Kidney (tissue), 22 donors: ENCODE measurements at places on chromosomes 16 and 17. TPM values are rescaled to one million over a fixed set of nuclear protein-coding genes. Genes with fewer than 3 reads are reported as not detected.

The DRG2 gene
- polyA plus RNA-seq: 49.3 TPM

DNA sequence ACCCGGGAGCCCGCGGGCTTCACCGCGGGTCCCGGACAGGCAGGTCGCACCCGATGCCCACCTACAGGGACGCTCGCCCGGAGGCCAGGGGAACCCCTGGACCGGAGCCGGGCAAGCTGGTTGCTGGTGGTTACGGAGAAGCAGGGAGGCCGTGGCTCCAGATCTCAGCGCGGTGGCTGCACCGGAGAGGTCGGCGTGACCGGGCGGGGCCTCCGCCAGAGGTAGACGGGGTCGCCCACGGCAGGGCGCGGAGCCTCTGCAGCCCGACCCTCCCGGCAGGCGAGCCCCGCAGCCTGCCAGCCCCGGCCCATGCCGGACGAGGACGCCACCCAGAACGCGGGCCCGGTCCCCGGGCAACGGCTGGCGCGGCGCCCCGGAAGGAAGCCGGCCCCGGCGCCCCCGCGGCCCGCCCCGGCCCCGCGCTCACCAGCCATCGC, 341 bp downstream of the PCYT2 start:
- H3K27me3 ChIP-seq: no peaks in the 10 kb centered on the region
- peaks cover 24% of the 10 kb centered on the region for H3K36me3 ChIP-seq
- H3K4me3 ChIP-seq: peak overlapping the region; percentile 69
- DNase-seq: no peak

- H3K27ac ChIP-seq: no peak overlapping the region
- no peak for DNase-seq
- no peaks in the 10 kb centered on the region for H3K36me3 ChIP-seq
- H3K4me3 ChIP-seq: no peak overlapping the region
- no peaks in the 10 kb centered on the region for H3K4me1 ChIP-seq
- no peaks in the 10 kb centered on the region for H3K27me3 ChIP-seq
These were observed 81.1 kb downstream of the PITPNC1 start for GRCh38 chr17:67458203-67458602.

The RUNDC3A gene
- 6.4 TPM for polyA plus RNA-seq

DNA sequence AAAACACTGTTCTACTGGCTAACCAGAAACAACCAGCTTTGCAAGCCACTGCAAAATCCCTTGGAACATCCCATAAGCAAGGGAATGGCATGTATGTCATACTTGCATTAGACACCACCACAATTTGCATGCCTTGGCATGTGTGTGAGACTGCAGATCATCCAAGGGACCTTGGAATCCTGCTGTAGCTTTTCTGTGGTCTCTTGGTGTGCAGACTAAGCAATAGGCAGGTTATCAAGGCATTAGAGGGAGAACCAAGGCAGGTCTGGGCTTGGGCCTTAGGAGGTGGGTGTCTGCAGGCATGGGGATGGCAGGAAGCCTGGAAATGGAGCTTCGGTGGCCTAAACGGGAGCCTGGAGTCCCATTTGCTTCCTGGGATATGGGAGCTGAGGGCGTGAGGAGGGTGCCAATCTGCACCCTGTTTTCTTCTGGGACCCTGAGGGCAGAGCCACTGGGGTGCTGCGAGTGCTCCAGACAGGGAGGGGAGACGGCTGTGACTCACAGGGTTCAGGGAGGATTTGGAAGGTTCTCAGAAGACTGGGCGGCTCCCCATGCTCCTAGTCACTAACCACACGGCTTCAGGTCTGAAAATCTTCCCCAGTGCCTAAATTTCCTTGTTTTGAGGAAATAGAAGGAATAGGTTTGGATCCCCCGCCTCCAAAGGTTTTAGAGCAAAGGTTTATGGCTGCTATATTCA, 36.6 kb downstream of the FAM20A start:
- H3K27ac ChIP-seq: no peak overlapping the region
- no peak for DNase-seq
- H3K4me3 ChIP-seq: no peak overlapping the region
- H3K36me3 ChIP-seq: no peaks in the 10 kb centered on the region
- H3K4me1 ChIP-seq: no peaks in the 10 kb centered on the region

GRCh38 chr17:57930239-57930638, 25.0 kb downstream of the CUEDC1 start:
- DNase-seq: no peak
- H3K36me3 ChIP-seq: no peaks in the 10 kb centered on the region
- H3K27ac ChIP-seq: peak overlapping the region; percentile 23
- H3K4me1 ChIP-seq: peaks cover 9% of the 10 kb centered on the region

GRCh38 chr17:4393806-4394205, 27.3 kb upstream of the UBE2G1 start:
- no peaks in the 10 kb centered on the region for H3K36me3 ChIP-seq
- no peak overlapping the region for H3K27ac ChIP-seq
- no peak overlapping the region for H3K4me3 ChIP-seq
- DNase-seq: no peak
- no peaks in the 10 kb centered on the region for H3K27me3 ChIP-seq

- no peaks in the 10 kb centered on the region for H3K36me3 ChIP-seq
- no peaks in the 10 kb centered on the region for H3K27me3 ChIP-seq
- H3K27ac ChIP-seq: no peak overlapping the region
- no peak for DNase-seq
- no peaks in the 10 kb centered on the region for H3K4me1 ChIP-seq
- no peak overlapping the region for H3K4me3 ChIP-seq
These were observed 4.8 kb downstream of the EVPL start for GRCh38 chr17:76022285-76022684.

- no peak for DNase-seq
- H3K4me1 ChIP-seq: peaks cover 7% of the 10 kb centered on the region
- H3K27me3 ChIP-seq: no peaks in the 10 kb centered on the region
- no peak overlapping the region for H3K27ac ChIP-seq
These were observed 17.6 kb downstream of the TEX2 start for GRCh38 chr17:64245218-64246145.

The TM4SF5 gene
- 31.3 TPM for polyA plus RNA-seq

The SMG6 gene
- 20.6 TPM for polyA plus RNA-seq

The SNX20 gene
- polyA plus RNA-seq: 0.67 TPM

DNA sequence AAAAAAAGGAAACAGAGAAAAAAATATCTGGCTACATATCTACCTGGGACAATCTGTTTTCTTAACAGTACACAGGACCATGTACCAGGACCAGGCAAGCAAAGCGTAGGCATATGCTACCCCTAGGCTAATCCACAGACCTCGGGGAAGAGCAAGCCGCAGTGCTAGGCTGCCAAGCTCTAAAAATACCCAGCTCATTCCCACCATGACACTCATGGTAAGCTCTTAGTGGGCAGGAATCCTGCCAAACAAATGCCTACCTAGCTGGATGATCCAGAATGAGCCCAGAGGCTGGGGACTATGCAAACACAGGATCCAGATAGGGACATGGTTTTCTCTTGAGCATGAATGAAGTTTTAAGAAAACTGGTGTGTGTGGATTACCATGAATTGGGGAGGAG, 95.6 kb downstream of the GRIN2A start:
- H3K36me3 ChIP-seq: no peaks in the 10 kb centered on the region
- DNase-seq: no peak
- no peak overlapping the region for H3K27ac ChIP-seq
- H3K4me1 ChIP-seq: no peaks in the 10 kb centered on the region

DNA sequence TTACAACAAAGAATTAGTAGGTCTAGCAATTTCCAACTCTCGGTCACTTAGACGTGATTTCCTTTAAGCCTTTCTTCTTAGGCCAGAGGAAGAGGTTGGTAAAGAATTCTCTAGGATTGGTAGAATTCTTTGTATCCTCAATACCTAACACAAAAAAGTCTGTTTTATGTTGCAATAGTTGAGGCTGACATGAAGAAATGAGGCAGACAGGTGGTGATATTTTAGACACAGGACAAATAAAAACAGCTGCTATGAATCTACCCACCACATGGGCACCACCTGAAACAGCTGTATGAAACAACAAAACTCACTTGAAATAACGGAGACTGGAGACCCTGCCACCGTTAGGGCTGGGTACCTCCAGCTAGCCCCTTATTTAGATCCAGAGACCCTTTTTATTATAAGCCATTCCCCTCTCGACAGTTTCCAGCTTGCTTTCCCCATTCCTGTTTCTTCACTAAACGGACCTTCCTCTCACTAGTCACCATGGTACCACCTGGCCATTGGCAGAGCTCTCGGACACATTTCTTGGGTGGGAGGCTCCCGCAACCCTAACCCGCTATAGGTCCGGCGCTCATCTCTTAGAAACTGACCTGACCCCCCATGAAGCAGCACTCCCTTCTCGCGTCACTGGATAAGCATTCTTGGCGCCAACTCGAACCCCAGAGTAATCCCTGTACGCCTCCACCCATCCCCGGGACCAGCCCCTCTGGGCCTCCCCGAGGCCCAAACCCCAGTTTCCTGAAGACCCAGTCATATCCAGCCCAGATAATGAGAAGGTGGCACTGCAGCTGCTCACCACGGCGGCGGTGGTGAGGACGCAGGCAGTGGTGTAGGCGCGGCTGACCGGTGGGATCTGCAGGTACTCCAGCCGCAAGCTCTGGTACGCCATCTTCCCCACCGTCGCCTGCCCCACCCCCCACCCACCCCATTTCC, at the start of gene DERL2:
TSS of gene DERL2 (minus strand) at position 909 of the 936 bp plus-strand sequence. CDS start at position 892, 17 bp downstream.
- H3K4me3 ChIP-seq: peak within 1 kb of the TSS; percentile 97
- H3K4me1 ChIP-seq: peaks cover 11% of the 10 kb centered on the region
- DNase-seq: no peak
- no peaks in the 10 kb centered on the region for H3K27me3 ChIP-seq
- H3K27ac ChIP-seq: peak within 1 kb of the TSS; percentile 100

The EFNB3 gene
- 2.3 TPM for polyA plus RNA-seq

GRCh38 chr16:49890876-49891275, 35.0 kb upstream of the ZNF423 start:
- no peaks in the 10 kb centered on the region for H3K4me1 ChIP-seq
- no peak overlapping the region for H3K27ac ChIP-seq
- no peak for DNase-seq
- no peaks in the 10 kb centered on the region for H3K27me3 ChIP-seq
- H3K36me3 ChIP-seq: no peaks in the 10 kb centered on the region

DNA sequence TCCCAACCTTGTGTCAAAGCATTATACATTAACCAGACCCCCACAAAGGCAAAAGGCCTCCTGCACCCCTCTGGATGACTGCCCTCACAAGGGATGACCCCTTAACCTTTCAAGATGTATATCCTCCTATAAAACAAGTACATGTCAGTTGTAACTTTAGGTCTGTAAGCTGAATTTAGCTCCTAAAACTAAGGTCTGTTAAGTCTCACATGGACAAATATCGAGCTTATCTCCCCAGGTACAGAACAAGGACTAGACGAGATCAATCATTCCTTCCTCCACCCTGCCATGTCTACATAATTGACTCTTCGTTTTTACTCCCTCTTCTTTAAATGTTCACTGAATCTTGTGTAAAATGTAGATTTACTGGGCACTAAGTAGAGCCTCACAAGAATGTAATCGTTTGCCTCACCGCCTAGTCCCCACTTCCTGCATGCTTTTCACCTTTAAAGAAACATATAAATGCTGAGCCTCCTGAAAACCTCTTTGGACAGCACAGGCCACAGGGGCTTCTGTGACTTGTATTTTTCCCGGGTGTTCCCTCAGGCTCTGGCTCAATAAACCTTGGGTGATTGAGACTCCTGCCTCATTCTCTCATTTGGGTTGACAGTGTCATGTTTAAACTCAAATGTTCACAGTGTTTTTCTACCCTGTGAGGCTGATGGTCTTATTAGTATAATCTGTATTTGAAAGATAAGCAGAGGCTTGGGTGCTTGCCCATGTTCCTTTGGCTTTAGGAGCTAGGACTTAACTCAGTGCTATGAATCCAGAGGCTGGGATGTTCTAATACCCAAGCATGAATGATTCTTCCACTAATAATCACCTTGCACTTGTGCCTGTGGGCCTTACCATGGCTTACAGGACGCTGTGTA, 37.6 kb downstream of the MMD start:
- H3K27me3 ChIP-seq: no peaks in the 10 kb centered on the region
- H3K4me1 ChIP-seq: no peaks in the 10 kb centered on the region
- peak; percentile 8 for DNase-seq
- no peak overlapping the region for H3K27ac ChIP-seq
- H3K4me3 ChIP-seq: no peak overlapping the region
- no peaks in the 10 kb centered on the region for H3K36me3 ChIP-seq

The KCNJ18 gene
- not detected for polyA plus RNA-seq

The CSH1 gene
- not detected for polyA plus RNA-seq

DNA sequence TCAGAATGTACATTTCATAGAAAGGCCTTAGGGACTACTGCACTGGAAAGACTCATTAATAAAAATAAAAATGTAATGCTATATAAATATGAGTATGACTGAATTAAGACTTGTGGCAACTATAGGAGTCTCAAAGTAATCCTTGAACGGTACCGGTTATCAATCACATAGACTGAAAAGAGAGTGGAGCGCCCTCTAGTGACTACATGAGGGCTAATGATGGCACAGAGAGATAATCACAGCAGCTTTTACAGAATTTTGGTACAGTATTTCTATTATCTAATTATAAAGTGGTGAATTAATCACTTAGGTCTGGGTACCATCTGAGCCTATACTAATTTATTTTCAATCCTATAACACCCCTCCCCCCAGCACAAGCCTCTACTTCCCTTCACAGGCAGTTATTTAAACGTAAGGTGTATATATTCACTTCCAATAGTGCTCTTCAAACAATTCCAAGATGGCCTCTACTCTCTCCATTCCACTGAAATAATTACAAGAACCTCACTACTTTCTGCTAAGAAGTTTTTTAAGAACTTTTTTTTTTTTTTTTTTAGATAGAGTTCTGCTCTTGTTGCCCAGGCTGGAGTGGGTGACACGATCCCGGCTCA, 40.7 kb upstream of the ANKFY1 start:
- no peak overlapping the region for H3K27ac ChIP-seq
- H3K36me3 ChIP-seq: peaks cover 5% of the 10 kb centered on the region
- no peaks in the 10 kb centered on the region for H3K4me1 ChIP-seq
- no peaks in the 10 kb centered on the region for H3K27me3 ChIP-seq

GRCh38 chr17:1110862-1111598, 68.8 kb downstream of the ABR start:
- no peaks in the 10 kb centered on the region for H3K27me3 ChIP-seq
- no peak overlapping the region for H3K27ac ChIP-seq
- no peaks in the 10 kb centered on the region for H3K36me3 ChIP-seq
- no peak overlapping the region for H3K4me3 ChIP-seq

DNA sequence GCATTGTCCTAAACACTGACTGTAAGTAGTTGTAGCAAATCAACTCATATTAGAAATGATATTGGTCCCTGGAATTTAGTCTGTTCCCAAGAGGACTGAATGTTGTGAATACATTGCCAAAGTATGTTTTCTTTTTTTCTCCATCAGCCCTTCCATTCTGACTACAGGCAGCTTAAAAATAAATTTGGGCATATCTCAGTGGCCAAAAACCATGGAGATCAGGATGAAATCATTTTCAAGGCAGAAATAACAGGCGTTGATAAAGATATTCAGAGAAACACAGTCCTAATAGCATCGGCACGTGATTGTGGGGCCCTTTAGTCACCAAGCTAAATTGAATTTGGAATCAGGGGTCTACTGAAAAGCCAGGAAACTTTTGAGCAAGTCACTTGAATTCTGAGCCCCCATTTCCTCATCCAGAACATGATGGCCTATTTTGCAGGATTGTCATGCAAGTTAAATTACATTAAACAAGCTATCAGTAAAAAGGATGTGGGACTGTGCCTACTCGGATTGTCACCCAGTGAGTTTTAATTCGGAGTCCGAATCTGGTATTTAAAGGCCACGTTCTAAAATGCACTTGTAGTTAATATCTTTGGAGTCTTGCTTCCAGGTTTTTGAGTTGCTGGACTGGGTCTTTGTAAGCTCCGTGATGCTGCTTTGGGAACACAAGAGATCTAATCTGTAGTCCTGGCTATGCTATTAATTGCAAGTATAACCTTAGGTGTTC, 17.1 kb downstream of the HLF start:
- H3K27ac ChIP-seq: peak overlapping the region; percentile 63
- no peaks in the 10 kb centered on the region for H3K36me3 ChIP-seq

The SLC35G6 gene
- not detected for polyA plus RNA-seq
